Left ventricle myocardium superior (tissue), 1 donor: ENCODE measurements at places on chromosomes 1 and 21.

DNA sequence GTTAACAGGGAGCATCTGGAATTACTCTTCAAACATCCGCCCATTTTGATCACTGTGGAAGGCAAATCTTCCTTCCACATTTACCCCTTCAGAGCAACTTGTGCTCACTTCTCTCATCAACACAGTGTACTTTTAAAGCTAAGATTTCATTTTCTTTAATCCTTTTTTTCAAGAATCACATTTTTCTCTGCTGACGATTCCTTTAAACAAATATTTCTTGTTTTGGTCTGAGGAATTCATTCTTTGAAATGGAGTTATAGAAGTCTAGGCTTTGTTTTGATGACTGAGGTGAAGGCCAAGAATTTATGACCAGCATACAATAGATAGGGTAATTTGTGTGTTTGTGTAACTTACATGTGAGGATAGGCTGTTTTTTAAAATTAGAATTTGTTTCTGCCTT is 25.6 kb downstream of the LRRC42 start:
- DNase-seq: no peak

GRCh38 chr1:42385283-42385682 is 4.7 kb downstream of the RIMKLA start:
- DNase-seq: no peak

DNA sequence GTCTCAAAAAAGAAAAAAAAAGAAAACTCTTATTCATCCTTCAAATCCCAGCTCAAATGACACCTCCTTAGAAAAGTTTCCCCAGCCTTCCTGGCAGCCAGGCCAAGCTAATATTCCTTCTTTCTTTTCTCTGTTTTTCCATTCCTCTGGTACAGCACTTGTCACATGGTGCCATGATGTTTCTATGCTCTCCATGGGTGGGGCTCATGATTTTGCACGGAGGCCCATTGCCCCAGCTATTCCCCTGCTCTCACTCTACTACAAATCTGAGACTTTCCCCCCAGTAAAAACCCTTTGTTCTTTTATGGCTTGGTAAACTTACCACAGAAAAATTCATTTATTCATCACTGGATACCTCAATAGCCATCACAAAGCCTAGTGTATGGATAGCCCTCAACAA is 26.5 kb downstream of the OLFML2B start:
- DNase-seq: no peak

- no peak for DNase-seq
Observed at GRCh38 chr1:39195166-39196111, 9.1 kb upstream of the MACF1 start.

DNA sequence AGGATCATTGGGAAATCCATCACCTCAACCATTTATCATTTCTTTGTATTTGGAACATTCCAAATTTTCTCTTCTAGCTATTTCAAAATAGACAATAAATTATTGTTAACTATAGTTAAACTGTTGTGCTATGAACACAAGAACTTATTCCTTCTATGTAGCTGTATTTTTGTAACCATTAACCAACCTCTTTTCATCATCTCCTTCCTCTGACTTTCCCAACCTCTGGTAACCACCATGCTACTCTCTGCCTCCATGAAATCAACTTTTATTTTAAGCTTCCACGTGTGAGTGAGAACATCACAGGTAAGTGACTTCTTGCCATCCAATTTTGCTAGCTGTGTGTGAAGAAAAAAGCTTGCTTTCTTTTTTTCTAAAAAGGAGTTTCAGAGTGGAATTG is 418 bp downstream of the IFI44L start:
- DNase-seq: no peak

DNA sequence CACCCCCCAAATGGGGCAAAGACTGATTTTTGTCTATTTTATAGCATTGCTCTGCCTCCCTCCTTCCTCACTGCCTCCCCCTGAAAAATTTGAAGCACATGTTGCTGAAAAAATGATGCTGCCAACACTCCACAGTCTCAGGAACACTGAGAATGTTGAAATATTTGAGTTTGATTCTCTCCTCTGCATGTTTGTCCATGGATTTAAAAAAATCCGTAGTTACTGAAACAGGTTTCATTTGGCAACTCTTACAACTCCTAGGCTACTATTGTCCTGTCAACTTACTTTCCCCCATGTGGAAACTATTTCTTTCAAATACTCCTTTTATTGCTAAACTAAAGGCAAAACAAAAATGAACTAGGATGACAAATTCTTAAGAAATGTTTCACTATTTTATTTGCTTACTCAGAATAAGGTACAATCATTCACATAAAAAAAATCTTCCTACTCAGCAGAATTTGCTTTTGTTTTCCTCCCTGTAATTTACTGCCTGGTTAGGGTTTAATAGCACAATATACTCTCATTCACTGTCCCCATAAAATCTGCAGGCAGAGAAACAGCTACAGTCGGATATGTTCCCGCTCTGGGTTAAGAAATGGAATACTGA is 50.2 kb downstream of the C21orf91 start:
- DNase-seq: no peak

DNA sequence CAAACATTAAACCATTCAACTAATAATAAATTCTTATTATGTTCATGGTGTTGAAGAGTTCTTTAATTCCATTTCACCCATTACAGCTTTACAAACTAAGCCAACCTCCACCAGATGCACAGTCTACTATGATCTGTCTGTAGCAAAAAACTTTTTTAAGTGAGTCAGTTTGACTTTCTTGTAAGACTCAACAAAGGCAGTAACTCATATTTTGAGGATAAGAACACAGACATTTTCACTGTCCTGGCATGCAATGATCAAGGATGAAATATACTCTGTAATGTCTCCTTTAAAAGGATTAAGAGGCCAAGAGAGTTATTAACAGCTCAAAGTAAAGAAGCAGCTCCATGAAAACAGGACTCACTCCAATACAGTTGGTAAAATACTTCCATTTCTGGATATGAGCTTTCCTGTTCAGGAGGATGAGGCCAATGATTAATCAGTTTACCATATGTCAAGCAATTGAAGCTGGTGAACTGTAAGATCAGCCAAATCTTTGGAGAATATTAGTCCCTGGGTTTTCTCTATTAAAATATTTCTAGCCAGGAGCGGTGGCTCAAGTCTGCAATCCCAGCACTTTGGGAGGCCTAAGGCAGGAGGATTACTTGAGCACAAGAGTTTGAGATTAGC is 20.6 kb downstream of the XKR8 start:
- DNase-seq: no peak

DNA sequence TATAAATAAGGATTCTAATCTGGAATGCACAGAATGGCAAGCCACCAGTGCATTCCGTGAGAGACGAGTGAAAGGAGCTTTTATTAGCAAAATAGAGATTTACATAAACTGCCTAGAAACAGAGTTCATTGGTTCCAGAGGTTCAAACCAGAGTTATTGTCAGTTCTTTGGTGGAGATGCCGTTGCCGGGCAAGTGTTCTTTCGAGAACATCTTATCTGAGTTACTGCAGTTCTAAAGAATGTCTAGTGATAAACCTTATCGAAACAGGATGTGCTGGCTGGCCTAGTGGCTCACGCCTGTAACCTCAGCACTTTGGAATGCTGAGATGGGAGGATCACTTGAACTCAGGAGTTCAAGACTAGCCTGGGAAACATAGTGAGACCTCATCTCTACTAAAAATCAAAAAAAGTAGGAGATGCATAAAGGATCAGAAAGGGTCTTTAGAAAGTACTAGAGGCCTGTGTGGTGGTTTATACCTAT is 19.9 kb upstream of the EVI5 start:
- DNase-seq: peak; percentile 74

DNA sequence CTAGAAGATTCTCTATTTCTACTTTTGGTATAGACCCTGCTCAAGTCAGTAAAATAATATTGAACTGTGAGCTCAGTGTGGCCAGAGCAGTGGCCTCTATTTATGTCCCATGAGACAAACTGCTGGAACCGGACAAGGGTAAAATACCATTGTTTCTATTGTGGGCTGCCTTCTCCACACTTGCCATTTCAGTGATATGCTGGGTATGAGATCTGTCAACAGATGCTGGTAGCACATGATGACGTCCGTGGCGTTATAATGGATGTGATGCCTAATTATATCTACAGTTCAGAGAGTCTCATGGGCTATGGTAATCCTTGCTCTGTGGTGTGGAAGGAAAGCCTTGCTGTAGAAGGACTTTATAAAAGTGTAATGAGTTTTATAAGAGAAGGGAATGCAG is 2.4 kb downstream of the ACTN2 start:
- DNase-seq: no peak

GRCh38 chr21:39468559-39468958 is 16.8 kb downstream of the SH3BGR start:
- DNase-seq: no peak

DNA sequence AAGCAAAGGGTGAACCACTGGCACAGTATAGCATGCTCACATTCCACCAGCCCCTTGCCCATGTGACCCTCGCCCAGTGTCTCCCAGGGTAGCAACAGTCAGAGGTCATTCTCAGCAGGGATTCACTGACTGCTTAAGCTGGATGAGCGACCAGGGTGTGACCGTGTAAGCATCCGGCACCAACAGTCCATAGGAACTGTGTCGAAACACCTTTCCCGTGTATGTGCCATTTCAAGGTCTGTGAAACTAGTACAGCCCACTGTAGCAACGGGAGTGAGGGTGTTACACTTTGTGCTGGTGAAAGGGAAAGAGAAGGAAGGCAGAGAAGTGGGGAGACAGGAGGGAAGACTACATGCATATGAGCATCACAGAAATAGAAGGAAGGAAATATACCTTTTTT is 10.8 kb downstream of the PIK3C2B start:
- DNase-seq: no peak

- DNase-seq: no peak
Observed at GRCh38 chr1:220370041-220370700, 97.9 kb upstream of the RAB3GAP2 start.

DNA sequence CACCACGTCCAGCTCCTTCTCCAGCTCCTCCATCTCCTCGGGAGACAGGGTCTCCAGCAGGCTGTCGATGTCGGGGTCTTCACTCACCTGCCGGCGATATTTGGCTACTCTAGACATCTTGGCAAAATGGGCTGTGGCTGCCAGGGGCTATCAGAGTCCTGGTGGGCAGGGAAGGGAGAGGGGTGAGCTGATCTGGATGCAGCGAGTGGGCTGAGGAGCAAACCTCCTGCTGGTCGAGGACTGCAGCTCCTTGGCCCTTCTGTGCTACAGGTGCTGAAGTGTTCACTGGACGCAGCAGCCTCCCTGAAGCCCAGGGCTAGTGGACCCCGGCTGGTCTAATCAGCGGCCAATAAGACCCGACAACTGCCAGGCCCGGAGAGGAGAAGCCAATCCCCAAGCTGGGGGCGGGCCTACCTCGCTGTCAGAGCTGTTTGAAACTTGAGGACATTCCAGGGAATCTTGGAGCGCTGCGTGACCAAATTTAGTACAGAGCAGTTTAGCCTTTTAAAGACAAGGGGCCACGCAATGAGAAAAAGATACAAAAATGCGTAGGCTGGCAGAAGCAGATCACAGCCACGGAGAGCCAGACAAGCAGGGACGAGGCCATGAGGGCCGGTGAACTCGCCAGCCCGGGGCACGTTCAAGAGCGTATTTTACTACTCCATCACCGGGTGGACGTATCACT is at the start of gene LMOD1:
Gene LMOD1, minus strand, starts transcription at position 325 of the 685 bp plus-strand sequence. Its CDS starts 208 bp downstream, at position 117.
- peak; percentile 84 for DNase-seq

GRCh38 chr1:245404527-245404926 is 249.7 kb downstream of the KIF26B start:
- DNase-seq: no peak

DNA sequence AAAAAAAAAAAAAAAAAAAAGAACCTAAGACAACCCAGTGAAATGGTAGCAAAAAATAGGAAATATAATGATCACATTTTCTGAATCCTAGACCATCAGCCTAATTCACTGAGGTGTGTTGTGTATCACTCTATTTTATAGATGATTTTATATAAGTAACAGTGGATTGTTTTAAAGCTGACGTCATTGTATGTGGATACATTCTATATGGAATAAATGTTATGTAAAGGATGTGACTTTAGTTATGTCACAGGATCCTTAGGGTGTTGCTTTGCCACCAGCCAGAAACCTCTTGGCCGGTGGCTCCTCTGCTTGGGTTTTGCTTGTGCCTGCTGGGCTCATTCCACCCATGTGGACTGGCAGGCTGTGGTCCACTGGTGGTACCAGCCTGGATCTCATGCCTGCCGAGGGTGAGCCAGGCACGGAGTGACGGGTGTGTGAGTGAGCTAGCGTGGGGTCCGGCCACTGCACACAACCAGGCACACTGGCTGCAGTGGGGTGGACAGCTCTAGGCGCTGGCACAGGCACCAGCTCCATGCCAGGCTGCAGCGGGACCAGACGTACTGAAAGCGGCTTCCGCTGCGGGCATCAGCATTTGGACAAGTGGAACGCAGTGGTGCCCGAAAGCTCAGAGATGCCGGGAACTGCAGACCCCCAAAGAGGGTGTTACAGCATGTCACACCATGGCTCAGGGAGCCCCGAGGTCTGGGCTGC is 44.5 kb downstream of the ZBTB8OS start:
- DNase-seq: no peak

- DNase-seq: no peak
Observed at GRCh38 chr1:174791863-174792262, 207.9 kb upstream of the CACYBP start.

GRCh38 chr1:198607714-198608113 is 31.1 kb upstream of the PTPRC start:
- no peak for DNase-seq

DNA sequence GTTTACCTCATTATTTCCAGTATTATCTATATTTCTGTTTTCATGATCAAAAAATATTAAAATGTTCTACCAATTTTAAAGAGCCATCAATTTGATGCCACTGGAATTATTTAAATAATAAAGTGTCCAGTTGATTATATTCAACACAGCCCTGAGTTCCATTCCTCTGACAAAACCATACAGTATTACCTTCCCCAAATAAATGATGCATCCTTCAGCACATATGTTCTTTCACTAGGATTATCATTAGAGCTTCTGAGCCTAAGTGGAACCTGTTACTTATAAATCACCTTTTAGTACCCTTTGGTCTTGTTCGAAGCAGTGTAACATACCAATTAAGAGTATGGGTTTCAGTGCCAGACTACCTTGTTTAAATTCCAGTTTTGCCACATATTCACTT is 17.3 kb upstream of the PLEKHO1 start:
- no peak for DNase-seq

DNA sequence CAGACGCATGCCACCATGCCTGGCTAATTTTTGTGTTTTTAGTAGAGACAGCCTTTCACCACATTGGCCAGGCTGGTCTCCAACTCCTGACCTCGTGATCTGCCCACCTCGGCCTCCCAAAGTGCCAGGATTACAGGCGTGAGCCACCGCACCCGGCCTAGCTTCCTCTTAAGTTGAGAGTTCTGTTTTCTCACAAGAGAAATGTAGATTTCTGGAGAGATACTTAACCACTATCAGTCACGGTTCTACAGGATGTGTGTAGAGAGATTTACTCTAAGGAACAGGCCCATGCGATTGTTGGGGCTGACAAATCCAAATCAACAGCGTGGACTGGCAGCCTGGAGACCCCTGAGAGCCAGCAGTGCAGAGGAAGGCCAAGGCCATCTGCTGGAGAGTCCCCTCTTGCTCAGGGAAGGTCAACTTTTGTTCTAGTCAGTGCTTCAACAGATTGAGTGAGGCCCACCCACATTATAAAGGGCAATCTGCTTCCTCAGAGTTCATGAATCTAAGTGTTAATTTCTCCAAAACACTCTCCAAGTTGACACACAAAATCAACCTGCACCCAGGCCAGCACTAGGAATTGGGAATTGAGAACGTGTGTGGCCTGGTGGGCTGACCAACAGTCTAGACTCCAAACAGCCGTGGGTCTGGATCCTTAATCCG is 38.7 kb downstream of the CHAF1B start:
- no peak for DNase-seq
